Left lobe of liver (tissue), 2 donors: ENCODE measurements at places on chromosomes 11 and 22. TPM values are rescaled to one million over a fixed set of nuclear protein-coding genes. Genes with fewer than 3 reads are reported as not detected.

DNA sequence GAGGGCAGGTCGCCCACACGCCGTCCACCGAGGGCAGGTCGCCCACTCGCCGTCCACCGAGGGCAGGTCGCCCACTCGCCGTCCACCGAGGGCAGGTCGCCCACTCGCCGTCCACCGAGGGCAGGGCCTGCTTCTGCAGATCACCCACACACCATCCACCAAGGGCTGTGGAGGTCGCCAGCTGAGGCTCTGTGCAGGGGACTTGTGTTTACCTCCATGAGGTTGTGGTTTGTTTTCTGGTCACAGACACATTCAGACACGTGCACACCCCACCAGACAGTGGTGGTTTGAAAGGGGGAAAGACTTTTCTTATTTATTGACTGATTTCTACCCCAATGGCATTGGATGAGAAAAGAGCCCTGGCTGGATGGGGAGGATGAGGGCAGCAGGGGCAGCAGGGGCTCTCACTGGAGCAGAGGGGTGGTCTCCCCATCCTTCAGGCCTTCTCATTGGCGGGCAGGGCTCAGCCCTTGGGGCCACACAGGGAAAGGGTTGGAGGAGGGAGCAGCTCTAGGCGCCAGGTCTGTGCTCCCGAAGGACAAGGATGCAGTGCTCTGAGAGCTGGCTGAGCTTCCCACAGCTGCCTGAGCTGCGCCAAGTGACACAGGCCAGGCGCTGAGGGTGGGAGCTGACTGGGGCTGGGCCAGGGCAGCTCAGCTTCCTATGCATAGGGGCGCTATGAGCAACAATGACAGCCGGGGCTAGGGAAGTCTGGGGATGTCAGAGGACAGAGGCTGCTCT is 252.6 kb upstream of the B3GAT1 start:
- no peak for DNase-seq

DNA sequence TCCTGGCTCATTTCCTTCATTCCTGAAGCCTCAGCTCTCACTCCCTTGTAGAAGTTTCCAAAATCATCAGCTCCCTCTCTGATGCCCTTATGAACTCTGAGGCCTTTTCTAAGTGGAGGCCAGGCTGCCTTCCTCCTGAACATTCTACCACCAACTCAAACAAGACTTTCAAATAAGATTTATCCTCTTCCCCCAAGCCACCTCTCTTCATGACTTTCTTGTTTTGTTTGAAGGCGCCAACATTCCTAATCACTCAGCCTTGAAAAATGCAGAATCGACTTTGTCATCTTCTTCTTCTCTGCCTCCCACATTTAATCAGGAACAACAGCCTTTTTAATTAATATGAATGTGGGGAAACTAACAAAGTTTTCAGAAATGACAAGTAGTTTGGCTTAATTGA is 927.9 kb downstream of the OPCML start:
- DNase-seq = no peak

Gene MMP1
- total RNA-seq = not detected

DNA sequence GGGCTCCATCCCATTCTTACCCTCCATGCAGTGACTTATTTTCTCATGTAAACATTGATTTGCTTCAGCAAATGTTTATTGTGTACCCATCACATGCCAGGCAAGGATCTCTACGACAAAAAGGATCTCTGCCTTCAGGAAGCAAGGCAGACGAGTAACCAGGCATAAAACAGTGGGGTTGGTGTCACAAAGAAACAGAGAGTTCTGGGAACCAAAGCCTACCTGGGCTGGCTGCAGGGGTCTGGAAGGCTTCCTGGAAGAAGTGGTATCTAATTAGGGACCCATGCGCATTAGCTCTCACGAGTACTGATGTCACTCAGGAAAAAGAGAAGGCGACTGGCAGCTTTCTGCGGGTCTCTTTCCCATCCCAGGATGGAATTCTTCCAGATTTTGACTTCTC is 44.5 kb downstream of the KIAA1671 start:
- no peak for DNase-seq

Gene PPP1CA
- 63.1 TPM for total RNA-seq

GRCh38 chr11:3954448-3955298 is 99.2 kb downstream of the STIM1 start:
- no peak for DNase-seq

Gene H19
- 199 TPM for total RNA-seq

DNA sequence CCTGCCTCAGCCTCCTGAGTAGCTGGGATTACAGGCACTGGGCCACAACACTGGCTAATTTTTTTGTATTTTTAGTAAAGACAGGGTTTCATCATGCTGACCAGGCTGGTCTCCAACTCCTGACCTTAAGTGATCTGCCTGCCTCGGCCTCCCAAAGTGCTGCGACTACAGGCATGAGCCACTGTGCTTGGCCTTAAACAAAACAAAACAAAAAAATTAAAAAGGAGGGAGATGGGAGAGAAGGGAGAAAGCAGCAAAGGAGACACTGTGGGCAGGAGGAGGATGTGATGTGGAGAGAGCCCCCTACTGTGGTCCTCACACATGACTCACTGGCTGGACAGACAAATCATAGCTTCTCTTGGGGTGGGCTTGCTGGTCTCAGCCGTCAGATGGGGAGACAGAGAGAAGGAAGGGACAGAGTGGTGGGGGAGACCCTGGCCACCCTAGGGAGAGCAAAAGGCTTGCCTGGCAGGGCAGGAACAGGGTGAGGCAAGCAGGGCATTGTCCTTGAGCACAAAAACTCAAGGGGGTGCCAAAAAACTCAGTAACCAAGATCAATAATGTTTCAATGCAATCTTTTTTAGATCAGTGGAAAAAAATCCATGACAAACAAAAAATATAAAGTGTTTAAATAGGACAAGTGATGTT is 31.6 kb downstream of the TPST2 start:
- DNase-seq = peak; percentile 68

Gene HBG1
- 2.5 TPM for total RNA-seq

- no peak for DNase-seq
Measured at GRCh38 chr22:42626951-42627625, 12.4 kb upstream of the POLDIP3 start.

GRCh38 chr11:112320668-112321067 is 60.0 kb upstream of the PLET1 start:
- peak; percentile 76 for DNase-seq

DNA sequence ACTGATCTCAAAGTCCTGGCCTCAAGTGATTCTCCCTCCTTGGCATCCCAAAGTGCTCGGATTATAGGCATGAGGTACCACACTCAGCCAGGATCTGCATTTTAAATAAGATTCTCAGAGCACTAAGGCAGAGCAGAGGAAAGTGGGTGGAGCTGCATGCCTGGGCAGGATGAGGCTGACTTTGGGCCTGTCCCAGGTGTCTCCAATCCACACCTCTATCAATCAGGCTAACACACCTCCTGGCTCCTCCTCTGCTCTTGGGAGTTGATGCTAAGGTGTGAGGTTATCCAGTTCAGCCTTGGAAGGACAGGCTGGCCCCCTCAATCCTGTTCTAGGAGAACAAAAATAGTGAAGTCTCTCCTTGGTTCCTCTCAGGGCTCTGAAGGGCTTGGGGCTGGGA is 30.2 kb upstream of the P2RY2 start:
- no peak for DNase-seq

GRCh38 chr11:11403763-11404725 is 51.0 kb upstream of the CSNK2A3 start:
- DNase-seq = no peak

Gene C11orf16
- not detected for total RNA-seq

- DNase-seq = peak; percentile 51
Measured at GRCh38 chr11:7630002-7630401, 43.3 kb downstream of the CYB5R2 start.

DNA sequence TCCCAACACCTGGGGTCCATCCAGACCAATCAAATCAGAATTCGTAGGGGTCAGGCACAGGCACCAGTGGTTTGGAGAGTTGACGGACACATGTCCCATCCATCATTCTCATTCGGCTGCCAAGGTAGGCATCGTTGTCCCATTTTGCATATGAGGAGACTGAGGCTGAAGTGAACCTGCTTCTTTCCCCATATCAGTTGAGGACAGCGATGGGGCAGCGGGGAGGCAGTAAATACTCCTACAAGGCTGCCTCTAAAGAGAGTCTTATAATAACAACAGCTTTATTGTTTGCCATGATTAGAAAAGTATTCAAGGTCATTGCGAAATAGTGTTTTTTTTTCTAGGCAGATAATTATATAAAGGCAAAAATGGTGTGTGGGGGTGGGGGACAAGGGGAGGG is 1.6 kb upstream of the BEST1 start:
- no peak for DNase-seq

DNA sequence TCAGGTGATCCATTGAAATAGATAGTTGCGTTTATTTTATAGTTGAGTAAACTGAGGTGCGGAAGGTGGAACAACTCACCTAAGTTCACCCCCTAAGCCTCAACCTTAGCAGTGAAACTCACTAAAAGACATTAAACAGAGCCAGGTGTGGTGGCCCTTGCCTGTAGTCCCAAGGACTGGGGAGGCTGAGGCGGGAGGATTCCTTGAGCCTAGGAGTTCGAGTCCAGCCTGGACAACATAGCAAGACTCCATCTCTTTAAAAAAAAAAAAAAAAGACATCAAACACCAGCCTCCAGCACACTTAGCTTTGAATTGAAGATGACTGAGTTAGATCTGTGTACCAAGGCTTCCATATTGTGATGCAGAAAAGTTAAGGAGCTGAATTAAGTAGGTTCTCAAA is 845 bp upstream of the RAB36 start:
- DNase-seq = no peak

DNA sequence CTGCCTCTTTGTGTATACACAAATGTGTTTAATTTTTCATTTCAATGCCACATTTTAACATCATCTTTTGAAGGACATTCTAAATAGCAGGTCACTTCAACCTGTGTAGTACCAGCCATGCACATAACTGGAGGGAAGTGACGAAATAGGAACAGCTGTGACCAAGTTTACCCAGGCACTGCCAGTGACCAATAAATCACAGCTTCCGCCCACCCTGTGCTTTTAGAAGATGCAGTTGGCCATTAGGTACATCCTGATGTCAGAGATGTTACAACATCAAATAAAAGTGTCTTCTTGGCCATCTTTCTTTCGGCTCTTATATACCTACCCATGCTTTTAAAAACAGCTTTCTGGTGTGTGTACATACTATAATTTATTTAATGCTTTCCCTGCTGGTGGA is 7.8 kb downstream of the LDLRAD3 start:
- no peak for DNase-seq

Gene APOA4
- 102 TPM for total RNA-seq

Gene TP53AIP1
- not detected for total RNA-seq

Gene SMIM35
- 0.08 TPM for total RNA-seq

Gene MRGPRF
- 3.4 TPM for total RNA-seq

DNA sequence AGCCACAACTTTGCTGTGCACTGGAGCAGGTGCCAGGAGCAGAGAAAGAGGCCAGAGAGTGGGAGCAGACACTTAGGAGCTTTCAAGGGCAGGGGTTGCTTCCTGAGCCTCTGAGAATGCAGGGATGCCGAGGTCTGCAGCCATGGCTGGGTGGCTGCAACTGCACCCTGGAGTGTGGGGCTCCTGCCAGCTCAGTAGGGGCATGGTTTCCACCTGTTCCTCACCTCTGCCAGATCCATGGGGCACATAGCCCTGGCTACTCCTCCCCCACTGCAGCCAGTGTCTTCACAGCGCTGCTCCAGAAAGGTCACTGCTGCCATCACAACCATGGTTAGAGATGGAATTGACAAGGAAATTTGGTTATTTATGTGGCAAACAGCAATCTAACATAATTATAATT is 404.8 kb downstream of the CNTN5 start:
- no peak for DNase-seq

Gene NPAS4
- total RNA-seq = not detected

Gene SEZ6L
- 0.03 TPM for total RNA-seq

DNA sequence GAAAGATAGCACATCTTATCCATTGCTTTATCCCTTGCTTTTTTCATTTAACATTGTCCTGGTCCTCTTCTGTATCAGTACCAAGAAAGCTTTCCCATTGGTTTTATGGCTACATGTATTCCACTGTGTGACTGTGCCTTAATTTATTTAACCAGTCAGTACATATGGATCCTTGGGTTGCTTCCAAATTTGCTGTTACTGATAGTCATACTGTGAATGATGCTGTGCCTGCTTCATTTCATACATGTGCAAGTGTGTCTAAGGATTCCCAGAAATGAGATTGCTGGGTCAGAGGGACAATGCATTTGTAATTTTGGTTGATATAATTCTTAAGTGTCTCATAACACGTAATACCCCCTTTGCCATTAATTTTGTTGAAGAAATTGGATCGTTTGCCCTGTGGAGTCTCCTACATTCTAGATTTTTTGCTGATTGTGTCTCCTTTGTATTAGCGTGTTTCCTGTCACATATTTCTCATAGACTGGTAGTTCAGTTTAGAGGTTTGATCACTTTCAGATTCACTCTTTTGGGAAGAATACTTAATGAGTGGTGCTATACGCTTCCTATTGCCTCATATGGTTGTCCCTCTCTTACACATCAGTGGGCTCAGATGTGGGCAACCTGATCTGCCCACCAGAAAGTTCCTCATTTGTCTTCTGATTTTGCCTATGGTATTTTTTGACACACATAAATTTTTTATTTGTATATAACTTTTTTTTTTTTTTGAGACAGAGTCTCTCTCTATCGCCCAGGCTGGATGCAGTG is 35.3 kb downstream of the MYBPC3 start:
- no peak for DNase-seq

Gene C11orf86
- not detected for total RNA-seq

Gene MS4A14
- total RNA-seq = 0.43 TPM

- no peak for DNase-seq
Measured at GRCh38 chr11:132185726-132186592, 815.5 kb downstream of the NTM start.

- no peak for DNase-seq
Measured at GRCh38 chr11:27076121-27076589, 35.5 kb downstream of the BBOX1 start.

DNA sequence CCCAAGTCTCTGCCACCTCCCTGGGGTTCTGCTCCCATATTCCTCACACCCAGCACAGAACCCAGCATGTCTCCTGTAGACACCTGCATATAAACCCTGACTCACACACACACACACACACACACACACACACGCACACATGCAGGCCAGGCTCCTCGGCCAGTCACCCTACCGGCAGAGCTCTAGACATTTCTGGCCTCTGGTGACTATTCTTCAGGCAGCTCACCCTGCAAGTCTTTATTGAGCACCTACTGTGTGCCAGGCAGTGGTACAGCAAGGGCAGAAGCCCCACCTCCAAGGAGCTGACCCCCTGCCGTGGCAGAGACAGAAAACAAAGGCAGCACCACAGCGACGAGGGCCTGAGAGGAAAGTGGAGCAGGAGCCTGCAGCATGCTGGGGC is 50.3 kb downstream of the CDKN1C start:
- no peak for DNase-seq

GRCh38 chr11:64723907-64724862 is 1.2 kb upstream of the NRXN2 start:
- no peak for DNase-seq
